ENCODE measurements at places on chromosomes 12 and 14. TPM values are rescaled to one million over a fixed set of nuclear protein-coding genes. Genes with fewer than 3 reads are reported as not detected.

DNA sequence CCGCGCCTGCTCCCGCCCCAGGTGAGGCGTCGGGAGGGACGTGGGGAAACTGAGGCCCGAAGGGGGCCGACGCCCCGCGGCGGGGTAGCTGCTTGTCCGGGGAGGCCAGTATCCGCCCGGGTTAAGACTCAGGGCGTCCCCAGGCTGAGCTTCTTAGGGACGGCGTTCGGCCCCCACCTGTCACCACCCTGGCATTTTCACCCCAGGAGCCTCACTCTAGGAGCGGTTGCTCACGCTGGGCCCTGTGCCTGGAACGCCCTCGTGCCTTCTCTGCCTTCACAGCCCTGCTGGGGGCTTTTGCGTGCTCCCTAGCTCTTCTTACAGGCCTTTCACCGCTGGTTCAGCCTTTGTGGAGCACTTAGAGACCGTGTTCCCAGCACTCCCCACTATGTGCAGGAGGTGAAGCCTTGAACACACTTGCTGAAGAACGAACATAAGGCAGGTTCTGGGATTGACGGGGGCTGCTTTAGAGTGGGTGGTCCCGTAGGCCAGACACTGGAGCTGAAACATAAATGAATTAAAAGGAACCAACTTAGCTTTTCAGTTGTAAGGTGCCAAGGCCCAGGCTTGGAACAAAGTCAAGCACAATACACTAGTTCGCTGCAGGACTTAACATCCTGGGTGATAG, 601 bp downstream of the ZNF839 start:
- peaks cover 56% of the 10 kb centered on the region for H3K4me1 ChIP-seq
- peak; percentile 74 for DNase-seq
- peaks cover 9% of the 10 kb centered on the region for H3K36me3 ChIP-seq
- H3K27me3 ChIP-seq = no peaks in the 10 kb centered on the region
- H3K27ac ChIP-seq = peak overlapping the region; percentile 94

FKBP3 gene
- 106 TPM for polyA plus RNA-seq

DNA sequence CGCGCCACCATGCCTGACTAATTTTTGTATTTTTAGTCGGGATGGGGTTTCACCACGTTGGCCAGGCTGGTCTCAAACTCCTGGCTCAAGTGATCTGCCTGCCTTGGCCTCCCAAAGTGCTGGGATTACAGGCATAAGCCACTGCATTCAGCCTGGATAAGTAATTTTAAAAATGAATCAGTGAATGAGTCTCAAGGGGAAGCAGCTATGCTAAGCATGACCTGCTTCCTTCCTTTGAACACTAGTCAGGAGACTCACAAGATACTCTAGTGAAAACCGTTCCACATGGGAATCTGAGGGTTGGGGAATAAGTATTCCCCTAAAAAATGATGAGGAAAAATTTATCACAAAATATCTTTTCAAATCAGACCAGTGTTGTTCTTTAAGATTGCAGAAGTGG, 10.7 kb upstream of the FAM234B start:
- H3K36me3 ChIP-seq = no peaks in the 10 kb centered on the region
- H3K27ac ChIP-seq = no peak overlapping the region

GRCh38 chr12:69342421-69342820, 5.8 kb upstream of the LYZ start:
- H3K4me3 ChIP-seq = no peak overlapping the region
- no peak overlapping the region for H3K27ac ChIP-seq
- no peak for DNase-seq
- peaks cover 21% of the 10 kb centered on the region for H3K4me1 ChIP-seq

COX8C gene
- not detected for polyA plus RNA-seq

DNA sequence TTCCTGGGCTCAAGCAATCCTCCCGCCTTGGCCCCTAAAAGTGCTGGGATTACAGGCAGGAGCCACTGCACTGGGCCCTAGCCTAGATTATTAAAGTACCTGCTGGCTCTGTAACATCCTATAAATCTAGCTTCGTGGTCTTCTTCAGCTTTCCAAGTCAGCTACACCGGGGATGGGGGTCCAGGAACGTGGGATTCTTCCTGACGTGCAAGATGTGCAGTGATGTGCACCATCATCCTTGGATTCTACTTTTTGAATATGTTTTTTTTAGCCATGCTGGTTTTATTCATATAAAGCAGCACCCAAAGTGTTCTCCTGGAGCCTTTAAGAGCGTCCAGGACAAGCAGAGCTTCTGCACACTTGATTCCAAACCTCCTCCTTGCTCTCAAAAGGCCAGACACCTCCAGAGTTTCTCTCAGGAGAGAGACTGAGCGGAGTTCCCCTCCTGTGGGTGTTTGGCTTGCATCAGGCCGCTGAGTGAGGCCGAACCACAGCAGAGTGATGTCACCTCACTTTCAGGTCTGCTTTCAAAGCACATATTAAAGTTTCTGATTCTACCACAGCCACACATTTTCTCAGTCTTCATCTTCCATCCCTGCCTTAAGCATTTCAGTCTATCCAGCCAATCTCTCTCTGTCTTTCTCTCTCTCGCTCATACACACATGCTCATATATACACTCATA, 33.4 kb downstream of the VCPKMT start:
- DNase-seq = peak; percentile 55
- no peaks in the 10 kb centered on the region for H3K36me3 ChIP-seq
- peak overlapping the region; percentile 83 for H3K27ac ChIP-seq
- no peaks in the 10 kb centered on the region for H3K4me1 ChIP-seq
- no peaks in the 10 kb centered on the region for H3K27me3 ChIP-seq

KRT85 gene
- polyA plus RNA-seq = 0.03 TPM

GRCh38 chr12:4506430-4506829, 32.3 kb upstream of the RAD51AP1 start:
- no peaks in the 10 kb centered on the region for H3K27me3 ChIP-seq
- peaks cover 6% of the 10 kb centered on the region for H3K36me3 ChIP-seq
- no peak overlapping the region for H3K27ac ChIP-seq
- no peak overlapping the region for H3K4me3 ChIP-seq
- H3K4me1 ChIP-seq = no peaks in the 10 kb centered on the region

SYNDIG1L gene
- 3.0 TPM for polyA plus RNA-seq

PHC1 gene
- polyA plus RNA-seq = 3.2 TPM

DNA sequence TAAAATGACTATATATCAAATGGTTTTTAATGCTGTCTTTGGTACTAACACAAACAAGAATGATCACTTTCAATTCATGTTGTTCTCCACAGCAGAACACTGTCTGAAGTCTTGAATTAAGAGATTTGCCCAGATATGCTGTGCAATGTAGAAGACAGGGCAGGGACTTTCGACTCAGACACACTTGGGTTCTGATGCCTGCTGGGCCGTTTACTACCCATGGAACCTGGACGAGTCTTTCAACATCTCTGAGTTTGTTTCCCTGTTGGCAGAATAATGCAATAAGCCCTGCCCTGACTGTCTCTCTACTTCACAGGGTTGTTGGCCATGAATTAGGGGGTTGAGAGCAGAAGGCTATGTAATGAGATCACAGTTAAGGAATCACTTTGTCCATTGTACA, 162.6 kb upstream of the TMPO start:
- no peaks in the 10 kb centered on the region for H3K27me3 ChIP-seq
- no peak overlapping the region for H3K27ac ChIP-seq
- H3K36me3 ChIP-seq = no peaks in the 10 kb centered on the region
- no peaks in the 10 kb centered on the region for H3K4me1 ChIP-seq
- no peak for DNase-seq
- no peak overlapping the region for H3K4me3 ChIP-seq

DNA sequence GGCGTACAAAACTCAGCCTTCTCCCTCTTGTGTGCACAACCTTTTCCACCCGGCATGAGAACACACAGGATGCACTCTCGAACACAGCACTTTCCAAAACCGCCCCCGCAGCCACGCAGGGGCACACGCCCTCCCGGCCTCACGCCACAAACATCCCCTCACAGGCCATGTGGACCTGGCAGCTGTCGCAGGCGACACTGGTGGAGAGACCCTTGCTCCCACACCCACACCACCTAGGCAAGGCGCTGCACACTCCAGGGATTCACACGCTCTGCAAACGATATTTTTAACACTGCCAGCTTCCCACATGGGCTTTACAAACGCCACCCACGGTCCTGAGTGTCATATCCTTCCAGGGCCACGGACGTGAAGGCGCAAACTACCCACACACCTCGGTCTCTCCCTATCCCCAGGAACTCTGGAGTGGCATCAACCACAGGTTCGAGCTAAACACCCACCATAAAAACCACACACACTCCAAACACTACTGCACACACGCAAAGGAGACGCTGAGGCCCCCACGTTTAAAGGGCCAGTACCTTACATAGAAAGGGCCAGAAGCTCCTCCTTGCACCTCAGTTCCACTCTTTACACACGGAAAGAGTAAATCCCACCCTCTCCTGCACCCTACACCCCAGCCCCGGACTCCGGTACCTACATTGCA, 12.4 kb upstream of the ITGB7 start:
- no peaks in the 10 kb centered on the region for H3K36me3 ChIP-seq
- no peaks in the 10 kb centered on the region for H3K4me1 ChIP-seq
- peak overlapping the region; percentile 42 for H3K4me3 ChIP-seq
- DNase-seq = no peak
- H3K27me3 ChIP-seq = peaks cover 8% of the 10 kb centered on the region
- no peak overlapping the region for H3K27ac ChIP-seq

GRCh38 chr12:92396647-92397252, 251.1 kb upstream of the BTG1 start:
- no peaks in the 10 kb centered on the region for H3K4me1 ChIP-seq
- no peaks in the 10 kb centered on the region for H3K27me3 ChIP-seq
- H3K27ac ChIP-seq = no peak overlapping the region
- DNase-seq = no peak
- H3K36me3 ChIP-seq = no peaks in the 10 kb centered on the region
- no peak overlapping the region for H3K4me3 ChIP-seq

- no peak for DNase-seq
- no peaks in the 10 kb centered on the region for H3K4me1 ChIP-seq
- H3K27me3 ChIP-seq = no peaks in the 10 kb centered on the region
- peaks cover 3% of the 10 kb centered on the region for H3K36me3 ChIP-seq
- H3K27ac ChIP-seq = no peak overlapping the region
- no peak overlapping the region for H3K4me3 ChIP-seq
Observed at GRCh38 chr12:124087266-124088051, 114.4 kb downstream of the ZNF664 start.

TTC5 gene
- polyA plus RNA-seq = 6.8 TPM
